ENCODE measurements at places on chromosomes 5 and 9.

DNA sequence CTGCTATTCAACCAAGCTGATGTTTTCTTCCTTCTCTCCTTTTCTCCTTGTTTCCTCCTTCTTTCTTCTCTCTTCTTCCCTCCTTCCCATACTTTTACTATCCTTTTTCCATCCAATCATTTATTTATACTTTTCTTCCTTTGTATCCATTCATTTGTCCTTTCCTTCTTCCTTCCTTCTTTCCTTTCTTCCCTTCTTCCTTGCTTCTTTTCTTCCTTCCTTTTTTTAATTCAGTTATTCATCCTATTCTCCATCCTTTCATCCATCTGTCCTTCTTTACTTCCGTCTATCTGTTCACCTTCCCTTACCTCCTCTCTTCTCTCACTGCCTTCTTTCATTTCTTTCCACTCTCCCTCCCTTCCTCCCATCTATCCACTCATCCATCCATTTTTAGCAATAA is 24.0 kb upstream of the PPARGC1B start:
- no peak for DNase-seq

GRCh38 chr5:172418862-172419814 is 35.2 kb downstream of the SH3PXD2B start:
- DNase-seq = no peak

GRCh38 chr5:100861148-100861547 is 41.9 kb downstream of the ST8SIA4 start:
- DNase-seq = no peak

- no peak for DNase-seq
Observed at GRCh38 chr5:134553821-134554267, 28.4 kb downstream of the JADE2 start.

DNA sequence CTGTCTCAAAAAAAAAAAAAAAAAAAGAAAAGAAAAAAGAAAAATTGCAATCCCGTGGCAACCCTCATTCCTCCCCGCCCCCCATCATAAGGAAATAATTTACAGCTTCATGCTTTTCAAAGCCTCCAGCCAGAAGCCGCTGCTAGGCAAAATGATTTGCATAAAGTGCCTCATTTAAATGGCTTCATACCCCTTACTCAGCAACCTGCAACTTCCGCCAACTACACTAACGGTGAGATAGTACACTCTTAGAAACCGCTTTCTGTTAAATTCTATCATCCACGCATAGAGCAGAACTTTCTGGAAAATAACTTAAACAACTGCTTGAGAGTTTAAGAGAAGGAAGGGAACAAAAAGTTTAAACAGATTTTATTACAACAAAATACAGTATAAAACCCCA is 17.8 kb downstream of the SERINC5 start:
- no peak for DNase-seq

DNA sequence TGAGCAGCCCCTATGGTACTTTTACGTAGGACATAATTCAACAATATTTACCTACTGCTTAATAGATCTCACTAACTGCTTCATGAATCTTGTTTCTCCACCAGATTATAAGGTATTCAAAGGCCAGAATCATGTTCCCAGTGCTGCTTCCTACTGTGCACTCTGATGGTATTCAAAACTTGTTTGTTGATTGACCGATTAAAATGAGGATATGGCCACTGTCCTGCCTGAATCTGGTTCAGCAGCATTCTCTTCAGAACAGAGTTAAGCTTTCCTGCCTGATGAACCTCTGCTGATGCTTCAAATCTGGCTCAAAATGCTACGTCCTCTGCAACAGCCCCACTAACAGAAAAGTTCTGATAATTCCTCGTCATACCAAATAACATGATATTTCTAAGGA is 150.7 kb upstream of the ZNF462 start:
- DNase-seq = no peak

- DNase-seq = no peak
Observed at GRCh38 chr9:76571288-76571687, 112.3 kb downstream of the GCNT1 start.
